Neural crest cell (in vitro differentiated cells): ENCODE measurements at places on chromosomes 2 and 18. TPM values are rescaled to one million over a fixed set of nuclear protein-coding genes. Genes with fewer than 3 reads are reported as not detected.

- no peak for DNase-seq
These were observed 29.0 kb upstream of the KCNG2 start for GRCh38 chr18:79768745-79769144.

GRCh38 chr2:10919410-10919770 lies 7.7 kb downstream of the KCNF1 start:
- DNase-seq = no peak

DNA sequence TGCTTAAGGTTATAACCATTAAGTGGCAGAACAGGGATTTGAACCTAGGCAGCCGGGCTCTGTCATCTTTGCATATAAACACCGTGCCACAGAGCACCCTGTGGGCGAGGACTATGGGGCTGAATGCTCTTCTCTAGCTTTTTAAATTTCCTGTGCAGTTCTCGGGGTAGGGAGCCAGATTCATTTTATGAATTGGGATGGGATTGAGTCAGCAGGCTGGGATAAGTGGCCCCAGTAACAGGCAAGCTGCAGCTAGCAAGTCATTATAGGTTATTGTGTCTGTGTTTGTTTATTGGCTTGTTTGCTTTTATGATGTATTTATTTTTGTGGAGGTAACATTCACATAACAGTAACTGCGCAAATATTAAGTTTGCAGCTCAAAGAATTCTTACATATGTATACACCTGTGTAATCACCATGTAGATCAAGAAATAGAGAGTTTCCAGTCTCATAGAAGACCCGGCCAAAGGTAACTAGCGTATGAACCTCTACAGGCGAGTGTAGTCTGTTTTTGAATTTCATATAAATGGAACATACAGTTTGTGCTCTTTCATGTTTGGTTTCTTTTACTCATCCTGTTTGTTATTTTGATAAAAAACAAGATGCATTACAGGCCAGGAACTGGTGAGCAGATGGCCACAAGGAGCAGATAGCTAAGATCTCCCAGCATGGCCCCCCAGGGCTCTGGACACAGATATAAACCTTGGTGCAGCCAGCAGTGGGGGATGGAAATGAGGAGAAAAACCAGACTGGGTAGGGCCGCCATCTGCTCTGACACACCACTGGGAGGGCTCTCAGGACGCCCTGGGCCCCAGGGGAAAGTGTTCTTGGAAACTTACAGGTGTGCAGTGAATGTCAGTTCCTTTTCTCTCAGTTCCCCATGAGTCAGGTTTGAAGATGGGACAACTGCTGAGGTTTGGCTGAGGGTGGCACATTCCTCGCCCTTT lies 49.2 kb upstream of the GPR155 start:
- DNase-seq = no peak

The GATA6 gene
- not detected in 2 replicates for total RNA-seq

- no peak for DNase-seq
These were observed 29.1 kb downstream of the GAREM1 start for GRCh38 chr18:32441533-32441932.

The SPATA3 gene
- not detected in 2 replicates for total RNA-seq

GRCh38 chr2:29733965-29734364 lies 187.4 kb downstream of the ALK start:
- DNase-seq = no peak

- no peak for DNase-seq
These were observed 124.2 kb upstream of the CCDC68 start for GRCh38 chr18:55083461-55083860.

- no peak for DNase-seq
These were observed 72.7 kb upstream of the MAP3K20 start for GRCh38 chr2:173002751-173003541.
